Right hindlimb (tissue), 1 donor: ENCODE measurements at places on chromosomes 3 and 15.

DNA sequence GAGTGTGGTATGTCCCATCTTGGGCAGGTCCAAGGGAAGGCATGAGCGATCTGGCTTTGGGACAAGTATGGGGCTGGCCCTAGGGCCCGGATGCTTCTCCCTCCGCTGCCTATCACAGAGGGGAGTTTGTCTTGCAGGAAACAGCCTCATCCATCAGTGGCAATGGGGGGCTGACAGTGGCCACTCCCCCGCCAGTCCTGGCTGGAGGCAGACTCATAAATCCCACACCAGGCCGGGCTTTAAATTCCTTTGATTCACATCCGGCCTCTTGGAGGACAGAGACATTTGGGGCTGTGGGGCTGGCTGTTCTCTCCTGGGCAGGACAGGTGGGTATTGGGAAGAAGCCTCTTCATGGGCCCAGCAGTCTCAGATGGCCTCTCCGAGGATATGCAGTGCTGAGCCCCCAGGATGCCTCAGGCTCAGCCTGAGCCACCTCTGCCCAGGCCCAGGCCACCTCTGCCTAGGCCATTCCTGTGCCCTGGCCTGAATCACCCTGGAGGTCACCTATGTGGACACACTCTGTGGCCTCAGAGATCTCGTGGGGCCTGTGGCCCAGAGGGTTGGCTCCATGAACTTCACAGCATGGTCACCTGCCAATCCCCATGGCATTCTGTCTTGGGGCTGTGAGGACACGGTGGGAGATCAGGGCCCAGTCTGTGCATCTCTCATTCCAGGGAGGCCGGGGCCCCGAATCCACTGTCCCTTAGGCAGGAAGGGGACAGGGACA, 84.2 kb upstream of the GOLGA6L4 start:
- no peak for DNase-seq

DNA sequence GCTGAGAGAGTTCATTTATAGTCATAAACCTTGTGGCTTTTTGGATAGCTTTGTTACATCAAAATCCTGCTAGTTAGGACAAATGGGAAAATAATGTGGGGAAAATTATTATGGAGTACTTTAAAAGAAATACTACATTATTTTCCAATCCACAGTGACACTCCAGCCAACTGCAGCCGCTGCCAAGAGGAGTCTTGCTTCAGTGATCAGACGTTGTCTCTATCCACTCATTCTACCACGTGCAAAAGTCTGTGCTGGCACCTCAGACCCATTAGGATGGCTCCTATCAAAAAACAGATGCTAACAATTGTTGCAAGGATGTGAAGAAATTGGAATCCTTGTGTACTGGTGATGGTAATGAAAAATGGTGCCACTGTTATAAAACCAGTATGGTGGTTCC, 128.6 kb upstream of the IQSEC1 start:
- no peak for DNase-seq

DNA sequence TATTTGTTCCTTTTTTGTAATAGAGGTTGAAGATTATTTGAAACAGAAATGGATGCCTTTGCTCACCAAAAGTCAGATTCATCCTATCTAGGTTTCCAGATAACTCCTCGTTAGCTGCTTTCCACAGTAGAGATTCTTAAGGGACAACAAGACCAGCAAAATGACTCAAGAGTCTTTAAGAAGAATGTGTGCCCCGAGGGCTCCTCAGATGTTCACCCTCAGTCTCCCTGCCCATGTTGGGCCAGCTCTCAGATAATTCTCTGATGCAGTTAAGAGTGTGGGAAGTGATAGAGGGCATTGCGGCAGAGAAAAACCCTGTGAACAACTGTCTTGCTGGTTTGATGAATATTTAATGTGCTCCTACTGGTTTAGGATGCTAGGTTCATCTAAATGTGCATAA, 251.1 kb downstream of the PTPRG start:
- no peak for DNase-seq

- no peak for DNase-seq
These were observed 381.0 kb upstream of the RGMA start for GRCh38 chr15:93469994-93470393.

GRCh38 chr3:55549177-55549576, 62.1 kb upstream of the WNT5A start:
- DNase-seq = peak; percentile 49

- peak; percentile 81 for DNase-seq
These were observed 8.2 kb upstream of the LCTL start for GRCh38 chr15:66573719-66574595.

- DNase-seq = no peak
These were observed 3.9 kb upstream of the B3GNT5 start for GRCh38 chr3:183249006-183249718.

DNA sequence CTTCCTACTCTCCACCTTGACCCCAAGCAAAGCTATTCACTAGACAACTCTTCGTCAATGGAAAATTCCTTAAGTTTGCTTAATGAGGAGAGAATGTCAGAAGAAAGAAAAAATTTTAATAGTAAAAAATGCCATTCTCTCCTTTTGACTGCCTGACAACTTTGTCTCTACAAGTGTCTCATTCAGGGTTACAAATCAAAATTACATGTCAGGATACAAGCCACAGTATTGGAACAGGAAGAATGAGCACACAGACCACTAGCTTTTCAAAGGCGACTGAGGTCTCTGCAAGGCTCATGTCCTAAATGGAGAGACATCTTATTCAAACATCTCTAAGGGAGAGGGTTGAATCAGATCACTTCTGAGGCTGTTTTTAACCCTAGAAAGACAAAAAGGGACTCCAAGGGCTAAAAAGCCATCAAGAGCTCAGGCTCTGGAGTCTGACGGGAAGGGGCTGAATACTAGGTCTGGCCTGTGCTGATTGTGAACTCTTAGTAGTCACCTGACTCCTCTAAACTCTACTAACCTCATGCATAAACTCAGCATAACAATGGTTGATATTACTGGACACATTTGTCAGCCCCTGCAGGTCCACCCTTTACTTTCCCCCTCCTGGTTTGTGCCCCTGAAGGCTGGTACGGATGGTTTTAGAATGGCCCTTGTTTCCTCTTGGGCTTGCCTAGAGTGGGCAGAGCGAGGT, 12.8 kb upstream of the MEIS2 start:
- DNase-seq = no peak

- no peak for DNase-seq
These were observed 2.5 kb downstream of the KLF13 start for GRCh38 chr15:31328969-31329639.

DNA sequence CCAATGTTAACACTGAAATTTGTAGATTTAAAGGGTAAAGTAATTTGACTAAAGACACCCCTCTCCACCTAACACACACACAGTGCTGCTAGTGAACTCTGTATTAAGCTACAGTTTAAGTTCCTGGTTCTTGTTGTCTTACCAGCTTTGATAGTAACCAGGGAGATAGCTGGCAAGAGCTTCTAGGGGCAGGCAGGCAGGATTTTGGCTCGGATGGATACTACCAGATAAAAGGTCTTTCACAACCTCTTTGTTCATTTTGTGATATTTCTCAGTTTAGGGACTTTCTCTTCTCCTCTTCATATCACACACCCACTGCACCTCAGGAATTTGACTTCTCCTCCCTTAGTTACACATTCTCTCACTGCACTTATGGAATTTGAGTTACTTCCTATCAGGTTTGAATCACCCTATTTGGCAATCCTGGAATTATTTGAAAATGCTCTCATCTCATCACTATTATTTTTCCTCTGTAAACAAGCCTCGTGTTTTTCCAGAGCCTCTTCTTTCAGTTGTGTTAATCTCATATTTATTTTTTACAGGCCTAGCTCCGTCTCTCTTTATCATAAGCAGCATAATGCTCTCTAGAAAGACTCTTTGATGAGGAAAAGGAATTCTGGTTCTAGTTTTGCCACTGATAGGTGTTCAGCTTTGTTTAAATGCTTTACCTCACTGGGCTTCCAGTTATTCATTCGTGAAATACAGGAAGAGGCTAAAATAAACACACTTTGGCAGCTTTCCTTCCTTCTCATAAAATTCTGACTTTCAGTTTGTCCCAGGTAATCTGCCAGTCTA, 23.0 kb upstream of the CLDN1 start:
- no peak for DNase-seq

DNA sequence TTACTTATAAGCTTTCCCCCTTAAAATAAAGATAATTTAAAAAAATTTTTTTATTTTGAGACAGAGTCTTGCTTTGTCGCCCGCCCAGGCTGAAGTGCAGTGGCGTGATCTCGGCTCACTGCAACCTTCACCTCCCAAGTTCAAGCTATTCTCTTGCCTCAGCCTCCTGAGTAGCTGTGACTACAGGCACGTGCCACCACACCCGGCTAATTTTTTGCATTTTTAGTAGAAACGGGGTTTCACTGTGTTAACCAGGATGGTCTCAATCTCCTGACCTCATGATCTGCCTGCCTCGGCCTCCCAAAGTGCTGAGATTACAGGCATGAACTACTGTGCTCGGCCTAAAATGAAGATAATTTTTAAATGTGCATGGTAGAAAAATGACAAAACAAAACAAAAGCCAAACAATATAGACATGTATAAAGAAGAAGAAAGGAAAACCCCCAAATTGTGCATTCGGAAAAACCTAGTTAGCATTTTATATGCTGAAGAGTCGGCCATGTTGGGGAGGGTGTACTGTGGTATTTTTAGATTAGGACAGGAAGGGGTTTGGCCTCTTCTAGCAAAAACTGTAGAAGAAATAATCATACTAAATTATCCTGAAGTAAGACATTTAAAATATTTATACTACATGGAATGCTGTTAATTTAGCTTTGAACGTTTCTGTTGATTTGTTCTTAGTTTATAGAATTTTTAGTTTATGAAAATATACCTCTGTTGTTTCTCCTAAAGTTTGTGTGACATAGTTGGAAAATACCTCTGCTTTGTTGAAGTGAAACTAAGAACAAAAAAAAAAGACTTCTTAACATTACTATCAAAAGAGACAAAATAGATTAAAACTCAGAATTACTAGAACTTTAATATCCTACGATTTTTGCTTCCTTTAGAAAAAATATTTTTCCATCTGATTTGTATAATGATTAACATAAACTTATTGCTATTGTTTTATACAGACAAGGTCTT, 7.4 kb downstream of the APPL1 start:
- no peak for DNase-seq

GRCh38 chr3:25029820-25030219, 398.2 kb upstream of the RARB start:
- DNase-seq = no peak

DNA sequence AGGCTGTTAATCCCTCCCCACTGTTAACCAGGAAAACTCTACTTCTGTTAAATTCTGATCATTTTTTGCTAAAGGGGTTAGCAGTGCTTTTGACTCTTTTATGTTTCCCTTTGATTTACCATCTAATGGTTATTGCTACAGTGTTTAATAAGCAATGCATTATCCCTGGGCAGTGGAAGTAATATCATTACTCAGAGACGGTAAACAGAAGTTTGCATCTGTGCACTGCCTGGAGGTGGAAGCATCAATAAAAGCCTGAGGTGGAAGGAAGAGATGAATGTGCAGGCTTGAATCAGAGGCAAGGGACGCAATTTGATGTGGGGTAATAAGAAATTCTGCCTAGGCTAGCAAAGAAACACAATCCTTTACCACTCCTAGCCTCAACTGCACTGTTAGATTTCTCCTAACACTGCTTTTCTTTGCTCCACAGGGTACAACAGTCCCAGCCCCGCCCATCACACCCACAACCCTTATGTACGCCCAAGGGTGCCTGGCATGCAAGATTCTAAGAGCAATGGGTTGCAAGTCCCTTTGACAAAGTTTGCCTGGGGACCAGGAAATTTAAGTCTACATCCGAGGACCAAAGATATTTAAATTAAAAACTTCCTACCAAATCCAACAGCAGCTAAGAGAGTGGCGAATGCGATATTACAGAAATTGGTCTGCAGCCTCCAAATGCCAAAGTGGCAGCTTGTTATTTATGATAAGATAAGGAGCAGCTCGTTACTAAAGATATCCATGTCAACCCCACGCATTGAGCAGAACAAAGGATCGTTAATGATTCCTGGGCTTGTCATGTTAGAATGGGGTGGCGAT, 261.4 kb downstream of the FHIT start:
- no peak for DNase-seq

DNA sequence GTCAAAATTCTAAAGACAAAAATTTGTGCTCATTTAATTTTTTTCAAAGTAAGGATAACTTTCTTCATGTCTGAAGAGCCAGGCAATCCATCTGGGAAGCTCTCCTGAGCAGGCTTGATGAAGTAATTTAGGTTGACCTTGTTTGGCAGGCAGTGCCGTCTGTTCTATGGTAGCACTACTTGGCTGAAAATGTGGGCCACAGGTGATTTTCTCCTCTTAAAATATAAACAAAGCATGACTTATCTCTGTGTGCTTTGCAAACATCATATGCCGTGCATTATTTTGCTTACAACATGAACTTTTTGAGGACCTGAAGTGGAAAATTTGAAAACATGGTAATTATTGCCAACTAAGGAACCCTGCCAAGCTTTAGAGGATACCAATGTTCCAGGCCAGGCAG, 143.2 kb downstream of the RAP2B start:
- no peak for DNase-seq

DNA sequence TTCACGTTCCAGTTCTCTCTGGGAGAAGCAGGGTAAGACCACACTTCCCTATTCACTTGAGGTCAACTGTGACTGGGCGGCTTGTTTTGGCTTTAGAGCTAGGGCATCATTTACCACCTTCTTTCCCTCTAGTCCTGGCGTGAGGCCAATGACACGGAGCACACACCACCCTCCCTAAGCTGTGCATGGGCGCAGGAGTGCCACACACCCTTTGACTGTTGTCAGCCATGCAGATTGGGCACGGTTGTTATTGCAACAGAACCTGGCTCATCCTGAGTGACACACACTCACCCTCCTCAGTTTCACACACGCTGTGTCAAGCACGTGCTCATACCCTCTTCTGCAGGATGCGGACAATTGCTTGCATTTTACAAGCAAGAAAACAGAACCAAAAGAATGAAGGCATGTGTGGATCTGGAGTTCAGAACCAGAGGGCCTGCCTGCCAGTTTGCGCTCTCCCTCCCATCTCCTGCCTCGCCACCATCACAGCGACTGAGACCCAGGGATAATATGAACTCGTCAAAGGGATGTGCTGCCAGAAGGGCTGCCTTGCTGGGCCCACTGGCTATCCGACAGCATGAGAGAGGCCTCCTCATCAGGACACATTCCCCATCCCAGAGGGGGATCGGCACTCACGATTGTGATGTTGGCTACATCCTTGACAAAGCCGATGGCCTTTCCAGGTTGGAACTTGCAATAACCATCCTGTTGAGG, 17.6 kb downstream of the CTSH start:
- no peak for DNase-seq

DNA sequence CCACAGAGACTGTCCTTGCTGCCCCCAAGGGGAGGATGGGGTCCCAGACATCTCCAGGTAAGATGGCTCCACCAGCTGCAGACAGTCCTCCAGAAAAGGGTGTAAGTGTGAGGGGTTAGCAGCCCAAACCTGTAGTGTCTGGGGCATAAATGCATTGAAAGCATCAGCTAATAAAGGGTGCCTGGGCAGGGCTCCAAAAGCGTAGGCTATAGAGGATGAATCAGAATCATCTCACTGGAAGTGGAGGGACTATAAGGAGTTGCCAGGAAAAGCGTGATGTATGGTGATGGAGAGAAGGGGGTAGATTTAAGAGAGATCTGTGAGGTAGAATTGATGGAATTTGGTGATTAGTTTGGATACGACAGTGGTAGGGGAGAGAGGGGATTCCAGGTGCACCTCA, 79.9 kb upstream of the ONECUT1 start:
- no peak for DNase-seq

- DNase-seq = no peak
These were observed 482.7 kb upstream of the PDZRN3 start for GRCh38 chr3:74107451-74107850.
